ENCODE measurements at places on chromosomes 4 and X.

- no peak for DNase-seq
Measured at GRCh38 chrX:11768039-11768438, 10.0 kb downstream of the MSL3 start.

DNA sequence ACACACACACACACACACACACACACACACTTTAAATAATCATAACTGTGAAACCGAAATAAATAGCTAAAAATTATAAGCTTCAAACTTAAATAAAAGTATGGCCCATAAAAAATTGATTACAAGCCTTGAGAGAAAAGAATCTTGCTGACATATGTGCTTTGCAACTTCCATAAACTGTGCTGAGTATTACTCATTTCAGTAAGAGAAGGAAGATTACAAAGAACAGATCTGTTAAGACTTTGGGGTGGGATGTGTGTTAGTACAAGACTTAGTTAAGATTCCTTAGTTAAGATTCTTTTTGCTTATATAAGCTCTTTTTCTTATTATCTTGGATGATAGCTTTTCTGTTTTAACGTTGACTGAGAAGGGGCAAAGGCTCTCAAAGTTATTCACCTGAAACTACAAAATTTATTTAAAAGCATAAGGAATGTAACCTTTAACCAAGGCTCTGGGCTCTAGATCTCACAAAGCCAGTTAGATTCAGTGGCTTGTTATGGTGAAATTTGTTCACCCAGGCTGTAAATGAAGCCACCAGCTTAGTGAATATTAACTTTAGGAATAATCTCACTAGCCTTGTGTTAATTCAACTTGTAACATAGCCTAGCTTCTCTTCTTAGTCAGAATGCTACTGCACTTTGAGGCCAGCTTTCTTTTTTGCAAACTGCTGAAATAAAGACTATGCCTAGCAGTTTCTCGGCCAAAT lies 58.2 kb downstream of the ARSJ start:
- DNase-seq = no peak

- no peak for DNase-seq
Measured at GRCh38 chr4:15756361-15756861, 21.7 kb upstream of the CD38 start.

- DNase-seq = no peak
Measured at GRCh38 chr4:83581411-83582288, 45.7 kb downstream of the GPAT3 start.

- no peak for DNase-seq
Measured at GRCh38 chr4:8270418-8270771, 841 bp downstream of the HTRA3 start.

- DNase-seq = no peak
Measured at GRCh38 chrX:64570204-64570603, 175.0 kb upstream of the MTMR8 start.

- DNase-seq = no peak
Measured at GRCh38 chr4:37767546-37767945, 58.9 kb upstream of the PGM2 start.

DNA sequence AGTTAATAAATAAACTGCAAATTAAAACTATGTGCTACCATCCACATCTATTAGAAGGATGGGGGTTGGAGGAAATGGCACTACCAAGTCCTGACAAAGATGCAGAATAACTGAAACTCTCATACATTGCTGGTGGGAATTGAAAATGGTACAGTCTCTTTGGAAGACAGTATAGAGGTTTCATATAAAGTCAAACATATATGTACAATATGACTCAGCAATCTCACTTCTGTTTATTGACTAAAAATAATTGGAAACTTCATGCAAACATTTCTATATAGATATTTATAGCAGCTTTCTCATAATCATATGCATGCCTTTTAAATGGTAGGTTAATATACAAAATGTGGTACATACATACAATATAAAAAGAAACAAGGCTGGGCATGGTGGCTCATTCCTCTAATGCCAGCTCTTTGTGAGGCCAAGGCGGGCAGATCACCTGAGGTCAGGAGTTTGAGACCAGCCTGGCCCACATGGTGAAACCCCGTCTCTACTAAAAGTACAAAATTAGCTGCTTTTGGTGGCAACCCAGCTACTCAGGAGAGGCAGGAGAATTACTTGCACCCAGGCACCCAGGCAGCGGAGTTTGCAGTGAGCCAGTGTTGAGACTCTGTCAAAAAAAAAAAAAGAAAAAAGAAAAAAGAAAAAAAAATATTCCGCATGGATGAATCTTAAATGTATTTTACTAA lies 225.0 kb upstream of the CXXC4 start:
- no peak for DNase-seq

GRCh38 chr4:151679231-151679630 lies 81.6 kb downstream of the GATB start:
- no peak for DNase-seq

DNA sequence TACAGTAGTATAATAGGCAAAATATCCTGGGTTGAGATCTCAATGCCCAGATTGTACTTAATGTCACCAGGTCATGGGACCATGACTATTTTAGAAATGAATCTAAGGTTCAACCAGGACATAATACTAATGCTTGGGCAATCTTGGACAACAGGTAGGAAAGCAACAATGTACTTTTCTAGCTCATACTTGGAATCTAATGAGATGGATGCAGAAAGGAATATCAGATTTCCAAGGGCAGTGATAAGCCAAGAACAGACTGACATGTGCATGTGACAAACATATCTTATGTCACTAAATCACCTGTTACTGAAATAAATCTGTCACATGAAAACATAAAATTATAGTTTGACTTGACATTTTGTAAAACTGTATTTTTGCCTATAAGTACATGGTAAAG lies 51.1 kb downstream of the RPS6KA3 start:
- DNase-seq = no peak

GRCh38 chrX:126170720-126171119 lies 4.6 kb upstream of the DCAF12L2 start:
- DNase-seq = no peak
